NCI-H187 treated with DMSO at 0.1 percent for 48 hours (cell line): ENCODE measurements at places on chromosomes 6 and 20.

- no peak for DNase-seq
These were observed 64.3 kb downstream of the IRF4 start for GRCh38 chr6:455835-456234.

GRCh38 chr20:1882026-1882425 lies 13.2 kb upstream of the SIRPA start:
- DNase-seq, result no peak

DNA sequence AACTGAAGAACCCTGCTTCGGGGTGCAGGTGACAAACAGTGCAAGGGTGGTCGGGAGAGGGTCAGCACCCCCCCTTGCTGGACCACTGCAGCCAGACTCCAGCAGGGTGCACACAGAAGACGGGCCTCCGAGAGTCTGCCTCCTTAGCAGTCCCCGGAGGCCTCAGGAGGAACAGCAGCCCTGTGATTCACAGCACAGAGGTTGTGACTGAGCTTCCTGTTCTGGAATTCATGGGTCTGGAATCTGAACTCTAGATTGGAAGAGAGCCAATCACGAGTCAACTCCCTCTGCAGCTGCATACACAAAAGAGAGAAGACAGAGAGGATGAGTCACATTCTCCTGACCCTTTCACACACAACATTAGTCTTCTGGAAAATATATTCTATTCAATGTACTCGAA lies 249.0 kb upstream of the OPRM1 start:
- no peak for DNase-seq

DNA sequence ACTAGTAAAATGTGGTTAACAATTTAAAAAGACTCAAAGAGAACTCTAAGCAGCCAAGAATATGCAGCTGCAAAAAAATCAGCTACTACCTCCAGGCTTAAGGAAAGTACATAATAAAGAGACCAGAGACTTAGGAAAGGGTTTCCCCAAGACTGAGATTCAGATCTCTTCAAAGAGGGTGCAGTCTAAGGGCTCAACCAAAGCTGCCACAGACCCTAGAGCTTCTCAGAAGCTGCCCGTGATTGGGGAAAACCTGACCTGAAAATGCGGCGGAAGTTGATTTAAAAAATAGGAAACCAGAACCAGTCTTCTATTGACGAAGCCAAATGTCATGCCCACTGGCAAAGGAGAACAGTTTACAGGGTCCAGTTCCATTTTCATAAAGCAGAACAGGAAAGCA lies 516.8 kb upstream of the MARCKS start:
- no peak for DNase-seq
